Fibroblast of villous mesenchyme (primary cell): ENCODE measurements at places on chromosomes 3 and 15. TPM values are rescaled to one million over a fixed set of nuclear protein-coding genes. Genes with fewer than 3 reads are reported as not detected.
A peak's percentile ranks its signal among the peaks of the same experiment; 100 is the strongest.

- DNase-seq, result no peak
Observed at GRCh38 chr3:30686799-30687198, 80.4 kb downstream of the TGFBR2 start.

DNA sequence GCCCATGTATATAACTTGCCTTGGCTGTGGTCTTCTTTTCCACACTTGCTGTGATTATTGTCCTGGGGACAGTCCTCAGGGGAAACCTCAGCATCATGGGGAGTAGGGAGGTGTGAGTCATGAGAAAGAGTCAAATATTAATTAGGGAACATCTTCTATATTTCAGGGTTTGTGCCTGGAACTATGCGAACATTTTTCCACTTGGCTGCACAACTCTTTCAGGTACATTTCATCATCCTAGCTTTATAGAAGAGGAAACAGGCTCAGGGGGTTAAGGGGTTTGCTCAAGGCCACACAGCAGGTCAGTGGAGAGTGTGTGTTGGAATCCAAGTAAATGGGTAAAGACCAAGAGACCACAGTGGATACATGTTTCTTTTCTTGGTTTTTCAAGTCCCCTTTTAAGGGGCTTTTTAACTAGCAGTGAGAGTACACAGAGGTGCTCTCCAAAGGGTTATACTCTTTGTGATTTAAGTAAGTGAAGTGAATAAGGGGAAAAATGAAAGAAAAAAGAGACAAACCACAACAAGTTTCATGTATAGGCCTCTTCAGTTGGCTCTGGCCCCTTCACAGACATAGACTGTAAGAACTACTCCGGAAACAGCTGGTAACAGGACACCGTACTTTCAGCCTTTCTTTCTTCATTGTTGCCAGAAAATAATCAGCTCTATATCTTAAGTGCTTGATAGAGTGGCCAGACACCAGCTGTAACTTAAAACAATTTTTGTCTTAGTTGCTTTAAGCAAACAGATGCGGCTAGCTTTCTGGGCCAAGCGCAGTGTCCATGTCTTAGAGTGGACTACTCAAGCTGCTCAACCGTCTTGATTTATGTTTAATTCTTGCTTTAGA, 64.6 kb downstream of the EEFSEC start:
- peak; percentile 66 for DNase-seq

ATP13A5 gene
- not detected in 2 replicates for total RNA-seq

IQCF5 gene
- not detected in 2 replicates for total RNA-seq

DNA sequence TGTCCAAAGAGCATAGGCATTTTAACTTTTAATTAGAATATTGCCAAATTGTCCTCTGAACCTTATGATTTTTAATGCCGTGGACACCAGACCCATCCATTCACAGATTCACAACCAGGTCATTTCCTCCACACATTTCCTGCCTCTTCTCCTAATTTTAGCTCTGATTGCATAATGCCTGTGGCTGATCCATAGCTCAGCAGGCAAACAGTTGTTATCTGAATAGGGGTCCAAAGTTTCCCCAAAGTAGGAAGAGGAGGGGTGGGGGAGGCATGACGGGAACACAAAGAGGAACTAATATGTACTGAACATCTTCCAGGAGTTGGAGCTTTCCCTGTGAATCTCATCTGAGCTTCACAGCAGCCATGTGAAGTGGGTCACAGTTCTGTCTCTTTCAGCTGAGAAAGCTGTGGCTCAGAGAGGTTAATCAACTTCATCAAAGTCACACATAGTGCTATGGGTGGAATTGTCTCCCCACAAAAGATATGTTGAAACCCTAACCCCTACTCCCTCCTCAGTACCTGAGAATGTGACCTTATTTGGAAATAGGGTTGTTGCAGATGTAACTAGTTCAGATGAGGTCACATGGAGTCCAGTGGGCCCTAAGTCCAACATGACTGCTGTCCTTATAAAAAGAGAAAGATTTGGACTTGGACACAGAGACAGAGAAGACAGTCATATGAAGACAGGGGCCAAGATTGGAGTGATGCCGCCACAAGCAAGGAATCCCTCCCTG, 106.7 kb upstream of the AGBL1 start:
- DNase-seq, result no peak

- no peak for DNase-seq
Observed at GRCh38 chr3:4986175-4986781, 7.0 kb downstream of the BHLHE40 start.

LRIG1 gene
- 10.4 and 17.1 TPM in 2 replicates for total RNA-seq

GRCh38 chr15:50542887-50543210, 3.6 kb downstream of the USP50 start:
- peak; percentile 38 for DNase-seq

GRCh38 chr3:14440531-14441239, 38.3 kb downstream of the SLC6A6 start:
- no peak for DNase-seq
